Aorta (tissue), 5 donors: ENCODE measurements at places on chromosomes 3 and 15. TPM values are rescaled to one million over a fixed set of nuclear protein-coding genes. Genes with fewer than 3 reads are reported as not detected.

- no peak for DNase-seq
Observed at GRCh38 chr15:35181538-35181937, 96.4 kb upstream of the NANOGP8 start.

DNA sequence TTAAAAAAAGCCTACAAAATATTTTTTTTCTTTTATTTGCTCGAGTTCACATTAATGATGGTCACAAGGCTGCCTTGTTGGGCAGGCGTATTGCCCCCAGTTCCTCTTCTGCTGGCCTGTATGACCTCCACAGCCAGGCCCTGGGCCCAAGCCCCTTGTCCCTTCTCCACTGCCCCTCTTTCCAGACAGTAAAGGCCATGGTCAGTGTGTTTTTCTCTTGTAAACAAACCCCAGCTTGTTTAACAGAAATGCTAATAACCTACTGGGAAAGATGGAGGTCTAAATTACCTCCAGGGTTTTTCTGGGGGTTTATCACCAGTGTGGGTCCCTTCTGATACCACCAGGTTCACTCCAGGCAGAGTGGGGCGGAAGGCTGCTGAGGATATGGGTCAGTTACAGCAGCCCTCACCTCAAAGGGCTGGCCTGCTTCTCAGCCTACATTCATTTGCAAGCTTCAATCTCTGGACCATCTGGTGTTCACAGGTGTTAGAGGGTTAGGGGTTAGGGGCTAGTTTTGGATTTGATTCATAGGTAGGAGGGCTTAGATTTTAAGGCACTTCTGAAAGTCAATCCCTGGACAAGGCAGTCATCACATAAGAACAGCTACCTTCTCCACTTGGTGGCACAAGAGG, 2.0 kb upstream of the MANF start:
- DNase-seq: no peak

Gene FSIP1
- total RNA-seq: 1.2 TPM

DNA sequence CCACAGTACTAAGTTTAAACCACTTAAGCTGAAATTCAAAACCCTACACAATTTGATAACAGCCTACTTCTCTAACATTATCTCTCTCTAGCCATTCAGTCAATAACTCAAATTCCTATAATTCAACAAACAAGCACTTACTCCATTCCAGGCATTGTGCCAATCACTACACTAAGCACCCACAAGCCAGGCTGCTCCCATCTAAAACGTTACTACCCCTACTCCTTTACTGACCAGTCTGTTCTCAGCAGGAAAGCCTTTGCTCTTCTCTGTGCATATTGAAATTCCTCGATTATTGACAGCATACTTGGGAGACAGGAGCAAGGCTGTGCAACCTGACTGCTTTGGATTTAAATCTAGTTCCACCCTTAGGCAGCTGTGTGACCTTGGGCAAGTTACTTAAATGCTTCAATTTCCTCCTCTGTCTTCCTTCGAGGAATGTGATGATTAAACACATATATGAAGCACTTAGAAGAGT, 177.2 kb upstream of the THBS1 start:
- no peak for DNase-seq

Gene DTWD1
- total RNA-seq: 30.0 TPM

- DNase-seq: no peak
Observed at GRCh38 chr15:99275525-99276128, 24.3 kb downstream of the LRRC28 start.

- peak; percentile 93 for DNase-seq
Observed at GRCh38 chr3:50365080-50365841, 5.9 kb upstream of the TMEM115 start.

GRCh38 chr3:54086652-54087405, 35.5 kb upstream of the CACNA2D3 start:
- no peak for DNase-seq
